ENCODE measurements at places on chromosomes 13 and 19. TPM values are rescaled to one million over a fixed set of nuclear protein-coding genes. Genes with fewer than 3 reads are reported as not detected.

- no peak overlapping the region for H3K4me3 ChIP-seq
- no peak for DNase-seq
- H3K27ac ChIP-seq: no peak overlapping the region
- no peaks in the 10 kb centered on the region for H3K27me3 ChIP-seq
- no peaks in the 10 kb centered on the region for H3K36me3 ChIP-seq
Observed at GRCh38 chr13:78655906-78656305, 3.0 kb downstream of the OBI1 start.

RXFP2 gene
- total RNA-seq: not detected

ZNF443 gene
- 10.3 TPM for total RNA-seq

GRCh38 chr19:38515896-38516295 lies 82.4 kb downstream of the RYR1 start:
- no peak overlapping the region for H3K27ac ChIP-seq
- no peaks in the 10 kb centered on the region for H3K27me3 ChIP-seq
- DNase-seq: no peak
- H3K4me3 ChIP-seq: no peak overlapping the region
- no peaks in the 10 kb centered on the region for H3K36me3 ChIP-seq

KIR2DL3 gene
- not detected for total RNA-seq
